ENCODE measurements at places on chromosomes 7 and 10.
A peak's percentile ranks its signal among the peaks of the same experiment; 100 is the strongest.

- DNase-seq, result no peak
Measured at GRCh38 chr10:91391920-91392319, 18.2 kb upstream of the HECTD2 start.

GRCh38 chr7:158248816-158249215 lies 338.8 kb downstream of the PTPRN2 start:
- no peak for DNase-seq

- DNase-seq, result no peak
Measured at GRCh38 chr10:132001238-132001972, 19.7 kb upstream of the BNIP3 start.

DNA sequence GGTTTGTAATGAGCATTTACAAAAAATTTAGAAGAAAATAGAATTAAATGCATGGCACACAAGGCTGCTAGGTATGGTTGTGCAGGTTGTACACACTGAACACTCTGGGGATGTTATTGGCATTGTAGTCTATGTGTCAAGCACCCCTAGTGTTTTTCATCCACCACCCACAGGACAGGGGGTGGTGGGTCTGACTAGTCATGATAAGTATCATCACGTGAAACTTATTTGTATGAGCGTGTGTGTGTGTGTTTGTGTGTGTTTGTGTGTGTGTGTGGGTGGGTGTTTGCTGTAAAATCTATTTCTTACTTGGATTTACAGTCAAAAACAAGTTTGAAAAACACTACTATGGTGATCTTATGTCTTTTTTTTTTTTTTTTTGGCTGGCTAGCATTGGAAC lies 66.5 kb downstream of the MAP3K8 start:
- no peak for DNase-seq

GRCh38 chr7:2468227-2468626 lies 8.0 kb downstream of the GRIFIN start:
- DNase-seq, result no peak

DNA sequence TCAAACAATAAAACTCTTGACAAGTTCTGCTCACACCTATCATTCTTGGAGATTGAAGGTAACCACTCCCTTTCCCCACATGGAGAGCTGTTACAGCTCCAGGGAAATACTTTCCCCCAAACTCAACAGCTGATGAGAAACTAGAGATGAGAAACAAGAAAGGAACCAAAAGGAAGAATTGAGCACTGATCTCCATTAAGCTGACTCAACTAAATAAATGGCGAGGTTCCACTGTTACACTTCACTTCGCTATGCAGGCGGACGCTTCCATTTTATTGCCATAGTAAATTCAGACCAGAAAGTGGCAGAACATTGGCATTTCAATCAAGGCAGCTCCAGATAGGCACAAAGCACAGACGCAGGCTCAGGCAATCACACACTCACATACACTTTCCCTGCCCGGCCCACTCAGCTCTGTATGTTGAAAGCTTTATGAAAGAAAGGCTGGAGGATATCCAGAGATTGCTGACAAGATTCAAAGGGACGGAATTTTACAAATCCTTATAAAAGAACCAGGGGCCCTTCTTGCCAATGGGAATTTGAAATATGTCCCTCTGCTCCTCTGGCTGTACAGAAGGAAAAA lies 11.5 kb upstream of the YAE1 start:
- DNase-seq, result no peak

- DNase-seq, result peak; percentile 48
Measured at GRCh38 chr7:132500727-132501440, 75.4 kb downstream of the PLXNA4 start.
